ENCODE measurements at places on chromosomes 3 and 15.

DNA sequence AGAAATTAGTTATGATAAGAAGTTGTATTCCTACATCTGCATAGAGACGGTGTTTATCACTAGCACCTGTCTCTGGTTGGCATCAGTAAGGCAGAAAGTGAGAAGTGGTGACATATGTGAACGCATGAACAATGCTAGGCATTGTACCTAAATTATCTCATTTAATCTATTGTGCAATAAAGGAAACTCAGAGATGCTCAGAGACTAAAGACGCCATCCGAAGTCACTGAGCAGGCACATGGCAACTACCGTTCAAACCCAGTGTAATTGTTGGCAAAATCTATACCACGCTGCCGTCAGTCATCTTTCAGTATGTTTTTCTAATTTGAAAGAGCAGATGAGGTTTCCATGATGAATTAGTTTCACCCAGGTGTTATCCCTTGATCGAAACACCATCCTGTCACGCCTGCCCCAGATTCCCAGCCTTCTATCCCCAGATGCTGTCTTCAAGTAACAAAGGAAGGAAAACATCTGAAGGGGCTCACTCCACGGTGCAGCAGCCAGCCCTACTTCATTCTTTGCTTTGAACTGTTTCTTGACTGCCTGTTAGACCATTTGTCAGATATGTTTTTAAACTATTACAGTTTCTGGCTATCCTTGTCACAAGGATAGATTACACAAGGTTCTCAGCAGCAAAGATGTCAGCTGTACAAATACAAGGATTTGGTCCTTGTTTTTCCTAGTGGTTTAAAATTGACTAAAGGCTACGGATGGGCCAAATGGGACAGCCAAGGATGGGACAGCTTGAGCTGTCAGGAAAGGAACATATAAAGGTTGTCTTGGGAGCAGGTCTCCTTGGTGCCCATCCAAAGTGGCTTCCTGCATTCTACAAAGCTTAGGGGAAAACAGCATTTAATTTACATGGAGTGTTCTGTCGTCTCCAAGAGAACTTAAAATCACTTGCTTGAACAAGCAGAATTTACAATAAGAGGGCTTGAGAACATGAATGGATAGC lies 99.1 kb downstream of the TMEM108 start:
- DNase-seq: no peak

GRCh38 chr15:100780208-100780800 lies 99.3 kb upstream of the ALDH1A3 start:
- DNase-seq: no peak

- no peak for DNase-seq
These were observed 759.4 kb downstream of the NSUN3 start for GRCh38 chr3:94822298-94822697.

DNA sequence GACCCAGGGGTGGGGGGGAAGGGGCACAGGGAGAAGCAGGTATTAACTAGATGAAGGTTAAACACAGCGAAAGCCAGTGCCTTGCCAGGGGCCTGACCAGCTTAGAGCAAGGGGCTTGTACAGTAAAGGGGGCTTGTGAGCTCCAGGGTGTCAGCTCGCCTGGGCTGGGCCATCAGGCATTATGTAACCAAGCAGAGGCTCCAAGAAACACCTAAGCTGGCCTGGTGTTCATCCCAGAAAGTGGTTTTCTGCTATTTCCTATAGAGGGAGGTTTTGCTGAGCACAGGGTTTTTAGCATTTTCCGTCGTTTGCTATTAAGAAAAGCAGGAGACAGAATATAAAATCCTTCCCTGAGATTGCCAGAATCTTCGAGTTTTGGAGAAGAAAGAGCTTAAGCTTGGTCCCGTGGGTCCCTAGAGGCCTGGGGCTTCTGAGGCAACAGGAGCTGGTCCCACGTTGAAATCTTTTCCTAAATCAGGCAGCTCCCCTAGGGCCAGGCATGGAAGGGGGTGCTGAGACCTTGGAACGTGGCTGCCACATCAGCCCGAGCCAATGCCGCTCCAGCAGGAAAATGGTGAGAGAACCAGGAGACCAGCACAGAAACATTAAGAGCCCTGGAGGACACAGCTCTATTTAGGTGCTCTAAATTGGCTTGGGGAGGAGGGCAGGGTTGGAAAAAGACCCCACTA lies 71.4 kb downstream of the ISG20 start:
- no peak for DNase-seq

DNA sequence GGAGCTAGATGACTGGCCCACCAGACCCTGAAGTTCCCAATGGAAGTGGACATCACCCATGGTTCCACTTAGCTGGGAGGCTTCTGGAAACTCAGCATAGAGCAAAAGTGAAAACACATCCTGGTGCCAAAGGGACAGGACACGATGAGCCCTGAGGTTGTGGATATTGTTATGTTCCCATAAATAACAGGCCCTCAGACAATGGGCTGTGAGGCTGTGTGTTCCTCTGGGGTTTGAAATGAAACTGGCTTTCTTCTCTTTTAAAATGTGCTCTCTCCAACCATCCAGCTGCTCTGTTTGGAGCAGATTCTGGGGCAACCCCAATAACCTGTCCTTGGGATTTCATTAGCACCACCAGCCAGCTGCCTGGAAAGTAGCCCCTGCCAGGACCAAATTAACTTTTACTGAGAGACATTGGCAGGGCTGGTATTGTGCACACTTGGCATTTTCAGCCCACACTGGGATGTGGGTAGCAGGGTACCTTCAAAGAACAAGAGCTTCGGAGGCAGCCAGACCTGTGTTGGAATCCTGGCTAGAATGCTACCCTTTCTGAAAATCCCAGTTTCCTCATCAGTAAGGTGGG lies 97.5 kb downstream of the DNAJB8 start:
- no peak for DNase-seq

DNA sequence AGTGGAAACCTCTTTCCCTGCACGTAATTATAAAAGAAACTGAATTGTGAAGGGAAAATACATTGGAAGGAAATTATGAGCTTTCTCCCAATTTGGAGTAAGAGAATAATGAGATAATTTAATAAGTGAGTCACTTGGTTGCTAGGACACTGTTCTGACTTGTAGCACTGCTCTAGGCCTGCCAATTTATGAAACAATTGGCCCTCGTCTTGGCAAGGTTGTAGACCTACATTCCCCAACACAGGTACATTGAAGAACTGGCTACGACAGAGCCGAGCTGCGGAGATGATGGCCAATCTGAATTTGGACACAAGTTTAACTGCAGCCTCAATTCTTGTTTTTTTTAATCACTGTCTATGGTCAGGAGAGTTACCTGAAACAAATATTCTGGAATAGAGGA lies 674.1 kb downstream of the MECOM start:
- DNase-seq: no peak

GRCh38 chr3:69012100-69012799 lies 1.2 kb downstream of the EOGT start:
- no peak for DNase-seq

DNA sequence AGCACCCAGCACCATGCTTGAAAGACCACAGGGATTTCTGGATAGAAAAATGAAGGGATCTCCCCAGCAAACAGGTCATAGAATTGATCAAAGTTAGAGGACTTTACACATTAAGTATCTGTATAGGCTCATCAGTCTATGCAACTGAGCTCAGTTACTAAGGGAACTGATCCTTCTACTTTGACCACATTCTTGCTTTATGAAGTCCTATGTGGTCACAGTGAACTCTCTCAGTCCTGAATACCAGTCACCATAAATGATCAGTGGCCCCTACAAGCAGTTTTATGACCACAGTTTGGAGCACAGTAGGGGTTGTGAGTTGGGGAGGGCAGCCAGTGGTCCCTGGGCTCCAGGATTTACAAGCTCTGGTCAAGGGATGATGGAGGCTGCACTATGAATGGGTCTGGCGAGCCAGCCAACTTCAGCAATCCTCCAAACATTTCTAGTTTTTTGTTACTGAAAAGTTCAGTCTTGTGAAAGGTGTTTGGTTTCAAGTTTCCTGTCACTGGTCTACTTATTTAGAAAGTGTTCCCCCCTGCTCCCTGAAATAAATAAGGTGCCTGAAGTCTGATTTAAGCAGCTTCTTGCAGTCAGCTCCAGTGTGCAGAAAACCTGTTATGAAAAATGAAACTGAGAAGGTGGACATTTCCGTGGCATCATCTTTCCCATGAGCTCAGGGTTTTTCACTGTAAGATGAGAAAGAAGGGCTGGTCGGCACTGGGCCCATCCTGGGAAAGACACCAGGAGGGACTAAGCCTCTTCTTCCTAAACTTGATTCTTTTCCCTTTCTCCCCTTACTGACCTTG lies 75.5 kb downstream of the DAPK2 start:
- no peak for DNase-seq

DNA sequence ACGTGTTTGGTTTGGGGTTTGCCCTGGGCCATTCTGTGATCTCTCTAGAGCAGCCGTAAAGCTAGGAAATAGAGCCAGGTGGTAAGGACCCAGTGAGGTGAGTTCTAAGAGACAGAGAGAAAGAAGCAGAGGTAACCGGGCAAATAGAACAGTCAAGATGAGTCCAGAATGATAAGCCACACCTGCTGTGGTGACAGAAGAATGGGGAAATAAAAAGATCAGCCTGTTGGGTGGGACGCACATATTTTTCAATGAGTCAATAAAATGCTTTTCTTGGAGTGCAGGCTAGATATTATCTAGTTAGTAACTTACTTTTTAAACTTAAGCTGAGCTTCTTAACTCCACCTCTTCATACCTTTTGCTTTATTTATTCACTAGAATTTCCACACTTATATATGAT lies 135.0 kb downstream of the NFKBIZ start:
- no peak for DNase-seq

DNA sequence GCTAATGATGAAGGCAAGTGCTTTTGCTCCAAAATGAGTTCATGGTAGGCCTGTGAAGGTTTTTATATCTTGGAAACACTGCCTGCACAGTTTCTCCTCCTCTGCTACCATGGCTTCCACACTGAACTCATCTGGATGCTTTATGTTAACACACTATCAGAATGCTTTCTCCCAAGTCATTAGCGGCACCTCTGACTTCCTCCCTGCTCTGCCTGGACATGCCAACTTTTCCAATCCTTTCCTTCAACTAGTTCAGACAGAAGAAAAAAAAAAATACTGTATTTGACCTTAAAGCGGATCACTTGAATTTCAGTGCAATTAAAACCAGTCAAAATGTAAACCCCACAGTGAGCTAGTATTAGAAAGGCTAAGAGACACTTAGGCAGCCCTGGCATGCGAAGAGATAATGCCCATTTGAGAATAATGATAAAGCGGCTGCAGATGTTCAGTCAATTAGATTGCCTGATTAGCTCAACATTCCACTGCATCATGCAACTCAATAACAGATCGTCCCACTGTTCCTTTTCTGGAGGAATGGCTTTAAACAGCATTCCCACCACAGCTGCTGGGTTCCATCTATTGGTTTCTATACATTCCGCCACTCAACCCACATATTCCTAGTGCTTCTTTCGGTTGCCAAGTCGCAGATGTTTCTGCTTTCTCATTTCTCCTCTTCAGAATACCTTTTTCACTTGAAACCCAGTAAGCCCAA lies 51.7 kb downstream of the CNTN3 start:
- no peak for DNase-seq

DNA sequence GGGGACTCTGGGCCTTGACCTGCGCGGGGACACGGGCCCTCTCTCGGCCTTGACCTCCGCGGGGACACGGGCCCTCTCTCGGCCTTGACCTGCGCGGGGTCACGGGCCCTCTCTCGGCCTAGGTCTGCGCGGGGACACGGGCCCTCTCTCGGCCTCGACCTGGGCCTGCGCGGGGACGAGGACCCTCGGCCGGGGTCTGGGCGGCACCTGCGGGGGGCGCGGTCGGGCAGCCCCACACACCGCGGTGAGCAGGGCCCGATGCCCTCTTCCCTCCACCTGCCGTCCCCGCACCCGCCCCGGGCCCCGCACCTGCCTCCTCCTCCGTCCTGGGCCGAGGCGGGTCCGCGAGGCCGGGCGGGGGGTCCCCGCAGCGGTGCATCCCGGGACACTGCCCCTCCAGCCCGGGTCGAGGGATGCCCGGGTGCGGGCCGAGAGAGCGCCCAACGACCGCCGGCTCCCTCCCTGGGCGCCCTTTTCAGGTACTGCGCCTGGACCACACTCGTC lies 15.6 kb upstream of the CERS3 start:
- DNase-seq: no peak

GRCh38 chr3:126523745-126524428 lies at the start of gene CHST13:
TSS of gene CHST13 (plus strand) at chr3:126524155. CDS start at chr3:126524333, 178 bp downstream.
- no peak for DNase-seq

DNA sequence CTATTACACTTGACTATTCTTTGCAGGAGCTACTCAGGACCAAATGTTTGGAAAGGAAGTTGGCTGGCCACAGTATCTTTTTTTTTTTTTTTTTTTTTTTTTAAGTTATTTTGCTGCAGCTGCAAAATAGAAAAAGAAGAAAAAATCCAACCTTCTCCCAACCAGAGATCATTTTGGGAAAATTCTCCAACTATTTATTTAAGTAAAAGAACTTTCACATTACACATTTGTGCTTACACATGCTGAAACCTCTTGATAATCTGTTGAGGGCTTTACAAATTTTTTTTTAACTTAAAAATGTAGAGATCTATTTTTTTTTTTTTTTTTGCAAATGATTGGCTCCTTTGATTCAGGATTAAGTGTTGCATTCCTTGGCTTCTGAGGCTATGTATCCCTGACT lies 148.0 kb downstream of the POLR2M start:
- no peak for DNase-seq

- DNase-seq: no peak
These were observed 492.6 kb downstream of the GABRG3 start for GRCh38 chr15:27463525-27464088.
